Tongue (tissue), 3 donors: ENCODE measurements at places on chromosomes 3 and 15. TPM values are rescaled to one million over a fixed set of nuclear protein-coding genes. Genes with fewer than 3 reads are reported as not detected.

MEGF11 gene
- 0.10 TPM for total RNA-seq

TUSC7 gene
- total RNA-seq, result not detected

ETV5 gene
- total RNA-seq, result 26.1 TPM

DNA sequence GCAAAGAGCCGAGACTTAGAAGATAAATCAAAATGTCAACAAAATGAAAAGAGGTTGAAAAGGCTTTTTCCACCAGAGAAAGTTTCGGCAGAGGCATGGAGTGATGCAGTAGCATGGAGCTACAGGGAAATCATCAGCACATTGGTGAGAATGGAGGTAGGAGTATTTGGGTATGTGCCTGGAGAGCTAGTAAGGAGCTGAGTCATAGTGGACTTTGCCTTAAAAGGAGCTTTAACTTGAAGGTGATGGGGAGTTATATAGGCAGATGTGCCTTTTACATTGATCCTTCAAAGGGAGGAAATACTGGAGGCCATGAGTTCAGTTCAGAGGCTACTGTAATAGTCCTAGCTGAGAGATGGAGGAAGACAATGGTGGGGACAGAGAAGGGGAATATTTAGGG is 44.3 kb downstream of the IL5RA start:
- no peak for DNase-seq

GRCh38 chr3:186959029-186959624 is 28.8 kb downstream of the ST6GAL1 start:
- no peak for DNase-seq

- no peak for DNase-seq
Measured at GRCh38 chr3:105888621-105889579, 20.1 kb upstream of the CBLB start.

DNA sequence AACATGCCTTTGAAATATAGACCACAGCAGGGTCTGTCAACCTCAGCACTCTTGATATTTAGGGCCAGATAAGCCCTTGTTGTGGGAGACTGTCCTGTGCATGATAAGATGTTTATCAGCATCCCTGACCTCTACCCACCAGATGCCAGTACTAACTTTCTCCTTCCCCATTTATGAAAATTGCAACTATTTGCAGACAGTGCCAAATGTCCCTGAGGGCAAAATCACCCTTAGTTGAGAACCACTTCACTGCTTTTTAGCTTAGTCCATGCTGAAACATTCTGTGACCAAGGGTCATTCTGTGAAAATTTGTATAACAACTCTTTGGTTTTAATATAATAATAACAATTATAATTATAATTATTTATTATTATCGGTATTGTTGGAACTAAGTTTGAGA is 1032.4 kb downstream of the MCTP2 start:
- DNase-seq, result no peak

DNA sequence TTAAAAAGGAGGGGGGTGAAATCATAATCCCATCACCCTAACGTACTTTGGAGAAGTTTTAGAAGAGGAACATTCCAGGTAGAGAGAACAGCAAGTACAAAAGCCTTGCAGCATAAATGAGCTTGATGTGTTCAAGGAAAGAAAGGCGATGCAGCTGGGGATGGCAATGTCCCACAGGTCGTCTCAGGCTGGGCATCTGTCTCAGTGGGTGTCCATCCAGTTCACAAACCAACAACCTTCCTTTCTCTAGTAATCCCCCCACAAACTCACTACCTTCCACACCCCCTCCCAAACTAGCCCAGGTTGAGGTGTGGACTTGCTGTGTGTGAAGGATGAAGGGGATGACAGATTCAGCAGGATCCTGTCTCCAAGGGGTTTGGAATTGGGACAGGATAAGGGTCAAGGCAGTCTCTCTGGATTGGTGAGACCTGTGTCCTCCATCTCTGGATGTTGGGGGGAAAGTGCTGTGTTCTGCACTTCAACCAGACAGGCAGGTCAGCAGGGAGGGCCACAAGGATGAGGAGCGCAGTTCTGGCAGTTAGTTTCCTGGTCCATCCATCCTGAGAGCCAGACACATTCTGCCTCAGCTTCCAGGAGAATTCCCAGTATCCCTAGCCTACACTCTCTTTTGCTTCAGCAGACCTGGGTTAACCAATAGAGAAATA is 1.7 kb upstream of the ESYT3 start:
- no peak for DNase-seq

DNA sequence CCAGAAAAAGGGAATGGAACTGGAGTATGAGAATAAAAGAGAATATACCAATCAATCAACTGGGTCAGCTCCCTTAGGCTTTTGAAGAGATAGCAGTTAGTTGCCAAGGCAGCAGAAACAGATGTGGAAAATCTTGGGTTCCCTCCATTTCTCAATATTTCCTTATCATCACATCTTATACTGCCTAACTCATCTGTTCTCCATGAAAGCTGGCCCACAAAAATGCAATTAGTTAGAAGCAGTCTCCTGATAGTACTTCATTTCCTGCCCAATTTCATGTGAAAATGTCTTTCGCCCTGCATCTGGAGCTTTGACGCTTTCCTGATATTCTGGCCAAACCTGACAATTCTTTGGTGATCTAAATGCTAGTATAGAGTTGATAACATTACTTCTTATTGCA is 30.1 kb upstream of the SPTSSB start:
- DNase-seq, result no peak

GRCh38 chr15:88748081-88748480 is 55.2 kb upstream of the ACAN start:
- no peak for DNase-seq

DNA sequence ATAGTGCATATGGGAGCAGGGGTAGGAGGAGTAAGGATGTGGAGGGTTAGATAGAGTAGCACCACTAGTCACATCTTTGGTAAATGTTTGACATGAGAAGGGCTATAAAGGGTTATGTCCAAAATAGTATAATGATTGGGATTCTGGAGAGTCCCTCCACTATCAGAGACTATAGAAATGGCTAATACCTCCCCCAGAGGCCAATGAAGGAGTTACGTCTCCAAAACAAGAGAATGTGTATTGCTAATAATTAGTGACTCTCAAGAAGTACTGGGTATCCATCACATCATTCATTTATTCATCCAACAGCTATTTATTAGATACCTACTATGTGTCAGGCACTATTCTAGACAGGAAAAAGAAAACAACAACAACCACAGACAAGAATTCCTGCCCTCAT is 203.7 kb upstream of the UMPS start:
- no peak for DNase-seq

DNA sequence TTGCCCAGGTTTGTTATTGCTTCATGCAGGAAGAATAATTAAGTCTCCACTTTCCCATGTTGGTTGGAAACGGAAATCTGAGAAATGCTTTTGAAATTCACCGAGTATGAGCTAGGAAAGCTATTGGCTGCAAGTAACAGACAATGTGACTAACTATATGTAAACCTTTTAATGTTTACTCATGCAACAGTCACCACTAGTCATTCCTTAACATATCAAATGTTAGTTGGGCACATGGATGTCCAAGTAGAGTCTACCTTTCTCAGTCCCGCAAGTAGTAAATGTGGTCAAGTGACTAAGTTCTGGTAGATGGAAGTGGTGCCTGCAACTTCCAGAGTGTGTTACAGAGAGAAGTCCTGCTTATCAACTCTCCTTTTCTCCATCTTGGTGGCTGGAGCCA is 52.5 kb downstream of the KLF15 start:
- no peak for DNase-seq

- peak; percentile 73 for DNase-seq
Measured at GRCh38 chr3:135966271-135966961, 888 bp downstream of the PPP2R3A start.
